NCI-H1436 (cell line): ENCODE measurements at places on chromosomes 1 and 21.

- no peak for DNase-seq
Measured at GRCh38 chr1:153805042-153805745, 30.0 kb downstream of the SLC27A3 start.

- no peak for DNase-seq
Measured at GRCh38 chr21:21434944-21435343, 436.7 kb downstream of the NCAM2 start.

DNA sequence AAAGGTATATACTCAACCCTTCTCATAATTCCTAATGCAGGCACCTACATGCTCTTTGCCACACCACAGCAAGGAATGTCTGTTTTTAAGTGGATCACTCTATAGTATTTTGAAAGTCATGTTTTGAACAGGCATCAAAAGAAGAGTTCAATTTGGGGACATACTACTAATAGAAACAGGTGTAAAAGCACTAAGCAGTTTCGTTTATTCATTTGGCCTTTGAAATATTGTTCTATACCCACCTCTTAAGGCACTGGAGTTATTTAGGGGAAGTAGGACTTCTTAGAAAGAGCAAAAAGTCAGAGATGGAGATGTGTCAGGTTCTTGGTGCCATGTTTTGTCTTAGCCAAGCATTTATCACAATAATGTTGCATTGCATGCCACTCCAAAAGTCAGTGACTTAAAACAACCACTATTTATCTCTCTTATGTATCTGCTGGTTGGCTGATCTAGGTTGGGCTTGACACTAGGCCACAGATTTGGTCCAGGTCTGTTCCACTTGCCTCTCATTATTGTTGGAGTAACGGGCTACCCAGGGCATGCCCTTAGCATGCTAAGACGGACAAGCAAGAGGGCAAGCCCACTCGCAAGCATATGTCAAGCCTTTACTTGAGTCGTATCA is 107.5 kb downstream of the RGL1 start:
- DNase-seq, result no peak

GRCh38 chr1:236102611-236103010 is 37.7 kb upstream of the NID1 start:
- no peak for DNase-seq

DNA sequence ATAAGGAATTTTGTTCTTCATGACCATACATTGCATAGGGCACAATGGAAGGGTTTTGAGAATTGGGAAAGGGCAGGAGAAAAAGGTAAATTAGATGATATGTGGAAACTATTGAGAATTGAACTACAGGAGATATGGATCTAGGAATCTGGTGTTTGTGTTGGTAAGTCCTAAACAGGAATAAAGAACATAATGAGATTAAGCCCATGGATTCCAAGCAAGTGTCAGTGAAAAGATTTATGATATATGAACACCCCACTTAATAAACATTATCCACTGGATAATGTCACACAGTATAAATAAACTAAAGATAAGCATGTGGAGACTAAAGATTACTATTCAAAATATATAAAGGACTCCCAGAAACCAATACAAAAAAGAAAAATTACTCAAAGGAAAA is 98.2 kb downstream of the TNFSF18 start:
- no peak for DNase-seq

GRCh38 chr1:190046231-190046630 is 431.4 kb downstream of the BRINP3 start:
- DNase-seq, result no peak

DNA sequence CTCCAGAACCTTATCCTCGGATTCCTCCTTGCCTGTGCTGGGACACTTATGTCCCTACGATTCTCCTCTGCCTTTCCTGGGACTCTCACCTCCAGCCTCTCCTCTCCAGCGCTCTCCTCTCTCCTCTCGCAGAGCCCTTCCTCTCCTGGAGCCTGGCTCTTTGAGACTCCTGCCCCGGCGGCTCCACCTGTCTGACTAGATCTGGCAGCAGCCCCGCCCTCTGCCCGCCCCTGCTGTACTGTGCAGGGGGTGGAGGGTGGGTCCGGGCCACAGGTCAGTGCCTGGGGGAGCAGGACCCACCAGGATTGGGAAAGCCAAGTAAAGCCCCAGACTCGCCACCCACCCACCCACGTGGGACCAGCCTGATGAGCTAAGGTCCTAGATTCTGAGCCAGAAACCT is 1.6 kb downstream of the ELOVL1 start:
- no peak for DNase-seq

DNA sequence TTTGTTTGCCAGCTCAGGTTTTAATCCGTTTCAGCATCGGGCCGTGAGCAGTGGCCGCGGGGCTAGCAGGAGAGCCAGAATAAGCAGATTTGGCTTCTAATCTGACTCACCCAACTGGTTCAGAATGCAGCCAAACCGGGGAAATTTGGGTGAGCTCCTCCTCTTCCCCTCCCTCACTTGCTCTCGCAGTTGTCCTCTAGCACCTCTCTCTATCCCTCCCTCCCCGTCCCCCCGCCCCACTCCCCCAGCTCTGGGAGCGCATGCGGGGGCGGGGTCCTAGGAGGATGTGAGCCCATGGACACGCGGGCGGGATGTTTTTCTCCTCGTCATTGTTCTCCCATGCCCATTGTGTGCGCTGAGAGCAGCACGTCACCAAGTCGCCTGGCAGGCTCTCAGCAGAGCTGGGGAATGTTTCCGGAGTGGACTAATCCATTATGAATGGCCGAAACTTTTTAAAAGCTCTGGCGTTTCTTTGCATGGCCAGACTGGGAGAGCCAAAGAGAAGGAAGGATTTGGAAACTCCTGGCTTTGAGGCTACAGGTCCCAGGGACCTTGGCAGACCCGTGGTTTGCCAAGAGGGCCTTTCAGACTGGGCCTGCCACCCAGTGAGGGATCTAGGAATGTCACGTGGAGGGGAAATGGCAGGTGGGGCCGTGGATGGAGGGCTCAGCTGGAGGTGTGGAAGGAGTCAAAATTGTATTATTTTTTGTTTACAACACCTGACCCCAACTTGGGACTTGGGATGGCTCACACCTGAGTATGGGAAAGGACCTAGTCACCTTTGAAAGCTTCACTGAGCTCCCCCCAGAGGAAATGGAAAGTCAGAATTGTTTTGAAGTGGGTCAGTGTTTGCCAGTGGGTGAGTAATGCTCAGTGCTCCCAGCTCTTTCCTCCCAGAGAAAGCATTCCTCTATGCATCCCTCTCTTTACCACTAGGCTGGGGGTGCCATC is 39.2 kb downstream of the CDK18 start:
- DNase-seq, result peak; percentile 78

GRCh38 chr1:241823925-241824324 is 24.1 kb upstream of the EXO1 start:
- DNase-seq, result no peak

DNA sequence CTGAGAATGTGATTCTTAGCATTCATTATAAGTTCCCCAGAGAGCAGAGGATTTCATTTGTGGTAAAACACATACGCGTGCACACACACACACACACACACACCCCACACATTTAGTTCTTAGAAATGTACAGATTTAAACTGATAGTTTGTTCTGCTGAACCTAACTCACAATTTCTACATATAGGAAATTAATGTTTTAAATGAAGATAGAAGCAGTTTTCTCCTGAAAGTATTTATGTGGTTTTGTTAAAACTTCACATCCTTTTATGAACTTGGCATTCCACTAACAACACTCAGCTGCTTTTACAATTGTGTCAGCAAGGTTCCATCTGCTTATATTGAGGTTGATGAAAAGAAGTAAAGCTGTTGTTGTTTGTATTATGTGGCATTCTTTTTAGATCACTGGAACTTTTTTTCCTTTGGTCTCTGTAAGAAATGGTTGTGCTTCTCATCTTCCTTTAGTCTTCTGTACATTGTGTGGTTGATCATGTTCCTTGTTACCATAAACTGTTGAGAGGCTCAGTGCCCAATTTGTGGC is 41.6 kb downstream of the AK4 start:
- no peak for DNase-seq
